NCI-H1417 treated with DMSO at 0.1 percent for 48 hours (cell line): ENCODE measurements at places on chromosomes 6 and 20.

DNA sequence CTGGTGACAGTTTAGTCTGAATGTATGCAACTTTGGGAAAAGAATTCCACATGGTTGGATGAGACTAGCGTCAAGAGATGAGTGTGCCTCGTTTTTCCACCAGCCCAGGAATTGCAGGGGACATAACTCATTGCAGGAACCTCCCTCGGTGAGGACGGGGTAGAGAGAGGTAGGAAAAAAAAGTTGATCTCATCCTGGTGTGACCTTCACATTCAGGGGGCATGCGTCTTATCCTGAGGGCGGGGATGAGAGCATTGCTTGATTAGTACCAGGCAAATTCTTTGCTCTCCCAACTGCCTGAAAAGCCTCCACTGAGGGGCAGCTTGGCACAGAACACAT is 11.8 kb downstream of the TLDC2 start:
- no peak for DNase-seq

- no peak for DNase-seq
These were observed 100.5 kb upstream of the FOXA2 start for GRCh38 chr20:22684763-22685443.

GRCh38 chr20:41951615-41952014 is 333.4 kb upstream of the CHD6 start:
- DNase-seq: no peak

DNA sequence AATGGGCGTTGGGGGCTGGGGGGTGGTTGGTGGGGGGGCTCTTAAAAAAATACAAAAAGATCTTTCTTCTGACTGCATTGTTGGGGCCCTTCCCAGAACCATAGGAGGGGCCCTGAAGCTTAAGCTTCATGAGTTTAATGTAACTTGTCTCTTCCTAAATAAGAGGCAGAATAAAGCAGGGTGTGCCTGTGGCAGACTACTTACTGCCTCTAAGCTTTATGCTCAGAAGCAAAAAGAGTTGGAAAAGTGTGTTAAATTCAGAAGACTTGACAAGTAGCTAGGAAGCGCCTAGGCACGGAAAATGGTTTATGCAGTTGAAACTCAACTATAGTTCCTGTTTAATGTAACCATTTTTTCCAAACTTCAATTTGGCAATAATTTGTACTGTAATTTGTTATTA is 44.5 kb downstream of the TIAM2 start:
- DNase-seq: no peak

DNA sequence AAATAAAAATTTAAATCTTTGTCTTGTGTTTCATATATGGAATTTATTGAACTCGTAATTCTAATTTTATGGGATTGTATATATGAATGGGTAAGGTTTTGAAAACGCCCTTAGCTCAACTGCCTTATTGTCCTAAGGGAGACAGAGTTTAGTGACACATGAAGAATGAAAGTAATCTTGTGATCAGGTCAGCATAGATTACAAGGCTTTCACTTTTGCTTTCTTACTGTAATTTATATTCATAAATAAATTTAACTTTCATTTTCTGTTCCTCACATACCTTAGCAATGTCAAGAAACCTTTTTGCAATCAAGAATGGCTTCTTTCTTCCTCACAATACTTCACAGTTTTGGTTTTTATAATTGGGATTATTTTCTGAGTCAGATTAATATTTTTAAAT is 14.4 kb downstream of the KPNA5 start:
- no peak for DNase-seq

DNA sequence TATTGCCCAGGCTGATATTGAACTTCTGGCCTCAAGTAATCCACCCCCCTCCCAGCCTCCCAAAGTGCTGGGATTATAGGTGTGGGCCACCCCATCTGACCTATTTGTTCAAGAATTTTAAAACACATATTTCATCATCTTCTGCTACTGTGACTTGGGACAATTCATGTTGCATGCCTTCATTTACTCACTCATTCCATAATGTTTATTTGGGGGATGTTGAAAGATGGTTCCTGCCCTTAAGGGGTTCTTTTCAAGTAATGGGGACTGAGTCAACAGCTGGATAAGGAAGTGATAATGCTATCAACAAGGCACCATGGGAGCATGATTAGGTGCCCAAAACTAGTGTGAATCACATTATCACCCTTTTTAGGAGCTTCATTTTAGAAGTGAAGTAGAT is 62.0 kb downstream of the CRYBG1 start:
- no peak for DNase-seq

DNA sequence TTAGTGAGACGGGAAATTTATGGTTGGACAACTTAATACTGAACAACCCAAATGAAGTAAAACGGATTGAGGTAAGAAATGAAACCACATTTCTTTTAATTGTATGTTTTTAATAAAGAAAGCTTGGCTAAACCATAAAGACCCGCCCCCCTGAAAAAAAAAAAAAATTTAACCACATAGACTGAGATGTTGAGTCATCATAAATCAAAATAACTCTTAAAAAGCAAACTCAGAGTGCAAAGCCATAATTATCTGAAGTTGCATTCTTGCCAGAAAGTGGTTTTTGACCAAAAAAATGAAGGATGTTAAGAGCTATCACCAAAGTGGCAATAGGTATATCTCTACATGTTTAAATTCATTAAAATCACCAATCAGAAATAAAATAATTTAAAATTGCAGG is 101.8 kb upstream of the COL21A1 start:
- DNase-seq: no peak

DNA sequence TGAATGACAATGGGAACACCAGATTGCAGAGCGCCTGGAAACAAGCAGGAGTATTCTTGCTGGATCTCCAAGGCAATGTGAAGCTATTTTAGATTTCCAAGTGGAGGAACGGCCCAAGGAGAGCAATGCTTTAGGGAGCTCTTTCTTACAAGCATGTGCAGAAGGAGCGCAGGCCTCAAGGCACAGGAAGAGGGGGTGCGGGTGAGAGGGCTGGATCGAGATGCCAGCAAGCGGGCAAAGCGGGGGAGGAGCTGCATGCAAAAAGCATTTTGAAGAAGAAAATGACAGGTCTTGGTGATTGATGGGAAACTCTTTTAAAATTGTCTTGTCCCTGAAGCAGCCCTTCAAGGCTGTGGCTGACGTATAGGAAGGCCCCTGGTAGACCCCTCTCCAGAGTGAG is 171.9 kb downstream of the QRSL1 start:
- DNase-seq: no peak

DNA sequence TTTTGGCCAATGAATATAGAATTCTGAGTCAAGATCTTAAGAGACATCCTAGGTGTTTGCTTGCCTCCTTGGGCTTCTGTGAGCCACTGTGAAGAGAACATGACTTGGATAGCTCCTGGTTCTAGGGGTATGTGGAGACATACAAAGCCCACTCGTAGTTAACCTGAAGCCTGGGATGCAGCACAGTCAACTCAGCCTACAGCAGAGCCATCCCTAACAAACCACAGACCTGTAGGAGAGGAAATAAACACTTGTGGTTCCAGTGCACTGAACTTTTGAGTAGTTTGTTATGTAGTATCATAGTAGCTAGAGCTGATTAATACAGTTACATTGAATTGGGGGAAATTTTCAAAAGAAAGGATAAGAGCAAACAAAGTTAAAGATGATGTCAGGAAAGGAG is 474.4 kb upstream of the HSF2 start:
- DNase-seq: no peak

GRCh38 chr6:37516920-37517405 is 17.3 kb upstream of the CCDC167 start:
- no peak for DNase-seq

- DNase-seq: no peak
These were observed 32.1 kb downstream of the TRAM2 start for GRCh38 chr6:52544602-52545405.

GRCh38 chr20:32333181-32333987 is 24.7 kb upstream of the ASXL1 start:
- DNase-seq: no peak

GRCh38 chr20:16803965-16804792 is 56.0 kb downstream of the OTOR start:
- DNase-seq: peak; percentile 6

GRCh38 chr6:68160348-68160747 is 474.7 kb upstream of the ADGRB3 start:
- DNase-seq: no peak

- no peak for DNase-seq
These were observed 439.0 kb upstream of the JAG1 start for GRCh38 chr20:11112832-11113231.

DNA sequence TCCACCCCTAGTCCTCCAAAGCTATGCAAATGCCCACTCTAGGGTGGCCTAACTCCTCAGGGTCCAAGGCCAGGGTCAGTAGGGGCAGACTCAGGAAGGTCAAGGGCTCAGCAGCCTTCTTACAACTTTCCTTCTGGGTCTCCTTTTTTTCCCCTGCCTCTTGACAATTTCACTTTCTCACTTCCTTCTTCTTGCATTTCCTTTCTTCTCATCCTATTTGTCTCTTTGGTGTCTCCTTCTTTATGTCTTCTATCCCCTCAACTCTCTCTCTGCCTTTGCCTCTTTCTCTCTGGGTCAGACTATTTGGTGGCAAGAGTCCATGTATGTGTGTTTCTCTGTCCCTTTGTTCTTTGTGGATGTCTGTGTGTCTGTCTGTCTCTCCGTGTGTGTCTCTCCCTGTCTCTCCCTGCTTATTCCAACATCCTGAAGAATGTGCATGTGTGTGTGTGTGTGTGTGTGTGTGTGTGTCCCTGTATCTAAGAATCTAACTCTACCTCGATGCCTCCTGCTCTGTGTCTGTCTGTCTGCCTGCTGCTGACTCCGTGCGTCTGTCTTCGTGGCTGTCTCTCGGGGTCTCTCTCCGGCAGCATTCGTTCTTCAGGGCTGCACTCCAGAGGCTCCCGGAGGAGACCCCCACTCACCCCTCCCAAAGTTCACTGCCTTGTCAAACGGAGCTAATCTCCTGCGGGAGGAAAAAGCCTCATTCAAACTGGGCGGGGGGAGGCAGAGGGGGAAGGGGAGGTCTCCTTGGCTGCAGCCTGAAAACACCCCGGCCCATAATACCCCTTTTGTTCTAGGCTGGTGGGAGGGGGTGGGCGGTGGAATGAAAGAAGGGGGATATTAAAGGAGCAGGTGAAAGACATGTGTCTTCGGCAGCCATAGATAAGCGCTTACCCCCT is 51.7 kb upstream of the FOXP4 start:
- DNase-seq: no peak
